ENCODE measurements at places on chromosomes 16 and 17. TPM values are rescaled to one million over a fixed set of nuclear protein-coding genes. Genes with fewer than 3 reads are reported as not detected.

DNA sequence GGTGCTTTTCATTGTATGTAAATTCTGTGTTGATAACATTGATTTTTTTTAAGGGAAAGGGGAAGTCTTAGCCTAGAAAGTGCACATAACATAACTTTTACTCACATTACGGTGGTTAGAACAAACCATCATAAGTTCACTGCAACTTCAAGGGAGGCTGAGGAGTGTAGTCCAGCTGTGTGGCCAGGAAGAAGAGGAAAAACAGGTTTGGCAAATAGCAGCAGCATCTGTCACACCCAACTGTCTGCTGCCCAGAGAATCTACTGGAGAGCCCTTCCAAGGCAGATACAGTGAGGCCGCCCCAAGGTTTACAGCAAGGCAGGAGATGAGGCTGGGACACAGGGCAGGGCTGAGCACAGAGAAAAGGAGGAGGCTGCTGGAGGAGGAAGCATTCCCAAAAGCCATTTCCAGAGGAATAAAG lies 60.6 kb downstream of the AIPL1 start:
- no peak for DNase-seq

DNA sequence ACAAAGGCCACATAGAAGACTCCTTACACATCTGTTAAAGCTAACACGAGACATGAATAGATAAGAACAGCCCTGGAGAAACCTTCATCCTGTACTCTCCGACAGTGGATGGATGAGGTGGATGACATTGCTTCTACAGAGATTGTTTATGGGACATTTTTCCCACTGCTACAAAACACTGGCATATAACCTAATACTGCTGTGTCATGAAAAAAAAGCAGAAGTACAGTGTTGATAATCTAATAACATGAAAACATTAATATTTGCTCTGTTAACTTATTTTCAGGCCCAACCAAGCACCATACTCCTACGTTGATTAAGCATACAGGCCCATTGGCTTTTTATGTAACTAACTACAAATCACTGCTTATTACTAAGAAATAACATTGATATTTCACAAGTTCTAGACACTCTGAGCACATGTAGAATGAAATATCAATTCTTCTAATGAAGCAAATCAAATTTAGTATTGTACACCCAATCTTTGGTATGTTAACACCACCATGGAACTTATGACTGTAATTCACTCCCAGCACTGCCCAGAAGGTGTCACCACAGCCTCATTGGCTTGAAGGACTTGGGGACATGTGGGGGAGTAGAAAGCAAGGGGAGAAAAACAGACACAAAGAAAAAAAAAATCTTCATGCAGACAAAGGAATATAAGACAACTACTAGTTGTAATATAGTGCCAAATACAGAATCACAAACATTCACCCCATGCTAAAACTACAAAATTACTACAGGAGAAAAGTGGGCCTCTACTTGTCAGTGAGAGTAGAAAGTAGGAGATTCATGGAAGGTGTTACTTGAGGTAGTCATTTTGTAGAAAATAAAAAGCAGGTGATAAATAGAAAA lies 330.0 kb upstream of the PMFBP1 start:
- DNase-seq, result no peak

DNA sequence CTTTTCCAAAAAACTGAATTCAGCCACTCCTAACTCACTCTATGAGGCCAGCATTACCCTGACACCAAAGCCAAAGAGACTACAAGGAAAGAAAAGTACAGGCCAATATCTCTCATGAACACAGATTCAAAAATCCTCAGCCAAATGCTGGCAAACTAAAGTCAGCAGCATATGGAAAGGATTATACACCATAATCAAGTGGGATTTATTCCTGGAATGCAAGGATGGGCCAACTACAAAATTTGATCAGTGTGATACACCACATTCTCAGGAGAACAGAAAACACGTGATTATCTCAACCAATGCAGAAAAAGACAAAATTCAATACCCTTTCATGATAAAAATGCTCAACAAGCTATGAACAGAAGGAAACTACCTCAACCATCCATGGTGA lies 7.7 kb upstream of the AATK start:
- DNase-seq, result no peak

GRCh38 chr17:67025216-67025792 lies 19.1 kb upstream of the CACNG1 start:
- peak; percentile 74 for DNase-seq

GRCh38 chr17:81502471-81503017 lies 10.1 kb downstream of the ACTG1 start:
- no peak for DNase-seq

The KRTAP9-4 gene
- total RNA-seq, result not detected

The FBF1 gene
- total RNA-seq, result 11.3 TPM

The LRRC36 gene
- total RNA-seq, result 27.4 TPM

All from upper lobe of right lung (tissue), 1 donor.